ENCODE measurements at places on chromosomes 2 and 18. TPM values are rescaled to one million over a fixed set of nuclear protein-coding genes. Genes with fewer than 3 reads are reported as not detected.

Gene ZNF804A
- total RNA-seq, result not detected

Gene DSG2
- 57.7 TPM for total RNA-seq

Gene MEX3C
- total RNA-seq, result 19.4 TPM

Gene ALPP
- total RNA-seq, result 12.1 TPM

Gene PAPOLG
- 8.9 TPM for total RNA-seq

Gene FAM124B
- total RNA-seq, result not detected

Measured in A549 treated with Hydrocortisone at 1 μM for 4 hours (cell line).